ENCODE measurements at places on chromosomes 1 and 21.
A peak's percentile ranks its signal among the peaks of the same experiment; 100 is the strongest.

- H3K4me3 ChIP-seq: no peak overlapping the region
- H3K27ac ChIP-seq: no peak overlapping the region
- DNase-seq: peak; percentile 51
- no peaks in the 10 kb centered on the region for H3K36me3 ChIP-seq
- peaks cover 60% of the 10 kb centered on the region for H3K27me3 ChIP-seq
Observed at GRCh38 chr1:29912425-29912824, 676.1 kb downstream of the PTPRU start.

DNA sequence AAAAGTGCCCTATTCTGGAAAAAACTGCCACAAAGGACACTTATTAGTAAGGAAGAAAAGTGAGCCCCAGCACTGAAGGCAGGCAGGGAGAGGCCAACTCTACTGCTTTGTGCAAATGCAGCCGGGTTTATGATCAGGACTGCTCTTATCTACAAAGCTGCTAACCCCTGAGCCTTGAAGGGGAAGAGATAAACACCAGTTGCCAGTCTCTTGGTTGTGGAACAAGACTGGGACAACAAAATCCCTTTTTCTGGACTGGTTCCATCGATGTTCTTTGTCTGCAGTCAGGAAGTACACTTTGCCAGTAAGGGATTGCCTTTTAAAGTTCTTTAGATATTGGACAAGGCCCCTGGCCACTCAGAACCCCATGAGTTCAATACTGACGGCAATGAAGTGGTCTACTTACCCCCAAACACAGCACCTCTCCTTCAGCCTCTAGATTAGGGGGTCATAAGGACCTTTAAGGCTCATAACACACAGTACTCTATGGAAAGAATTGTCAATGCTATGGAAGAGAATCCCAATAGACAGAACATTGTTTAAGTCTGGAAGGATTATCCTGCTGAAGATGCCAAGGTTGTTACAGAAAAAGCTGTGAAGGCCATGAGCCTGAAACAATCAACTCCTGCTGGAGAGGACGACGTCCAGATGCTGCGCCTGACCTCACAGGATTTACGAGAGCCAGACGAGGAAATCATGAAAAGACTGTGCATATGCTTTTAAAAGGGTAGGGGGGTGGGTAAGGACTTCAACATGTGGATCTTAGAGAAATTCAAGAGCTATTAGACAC lies 43.6 kb downstream of the GNB1 start:
- H3K27ac ChIP-seq: no peak overlapping the region
- DNase-seq: no peak
- H3K27me3 ChIP-seq: no peaks in the 10 kb centered on the region
- H3K36me3 ChIP-seq: peaks cover 23% of the 10 kb centered on the region
- H3K4me1 ChIP-seq: no peaks in the 10 kb centered on the region

DNA sequence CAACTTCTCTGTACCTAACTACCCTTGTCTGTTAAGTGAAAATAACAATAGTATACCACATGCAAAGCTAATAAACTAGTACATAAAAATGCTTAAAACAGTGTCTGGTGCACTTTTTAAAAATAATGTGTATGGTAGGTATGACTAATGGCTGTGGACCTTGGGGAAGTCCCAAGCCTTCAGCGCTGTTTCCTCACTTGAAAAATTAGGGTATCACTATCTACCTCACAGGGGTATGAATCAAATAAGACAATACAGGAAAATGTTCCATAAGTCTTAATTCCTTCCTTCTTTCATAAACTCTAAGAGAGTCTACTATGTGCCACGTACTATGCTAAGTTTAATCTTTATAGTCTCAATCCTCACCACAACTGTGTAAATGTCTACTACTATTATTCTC lies 32.0 kb downstream of the EGLN1 start:
- H3K36me3 ChIP-seq: no peaks in the 10 kb centered on the region
- DNase-seq: no peak
- no peak overlapping the region for H3K4me3 ChIP-seq
- H3K27ac ChIP-seq: no peak overlapping the region
- H3K27me3 ChIP-seq: no peaks in the 10 kb centered on the region
- H3K4me1 ChIP-seq: peaks cover 73% of the 10 kb centered on the region

- no peak overlapping the region for H3K27ac ChIP-seq
- H3K4me3 ChIP-seq: peak overlapping the region; percentile 48
- peaks cover 52% of the 10 kb centered on the region for H3K27me3 ChIP-seq
- no peaks in the 10 kb centered on the region for H3K4me1 ChIP-seq
- H3K36me3 ChIP-seq: no peaks in the 10 kb centered on the region
Observed at GRCh38 chr1:38527373-38527966, 332.1 kb downstream of the RRAGC start.

DNA sequence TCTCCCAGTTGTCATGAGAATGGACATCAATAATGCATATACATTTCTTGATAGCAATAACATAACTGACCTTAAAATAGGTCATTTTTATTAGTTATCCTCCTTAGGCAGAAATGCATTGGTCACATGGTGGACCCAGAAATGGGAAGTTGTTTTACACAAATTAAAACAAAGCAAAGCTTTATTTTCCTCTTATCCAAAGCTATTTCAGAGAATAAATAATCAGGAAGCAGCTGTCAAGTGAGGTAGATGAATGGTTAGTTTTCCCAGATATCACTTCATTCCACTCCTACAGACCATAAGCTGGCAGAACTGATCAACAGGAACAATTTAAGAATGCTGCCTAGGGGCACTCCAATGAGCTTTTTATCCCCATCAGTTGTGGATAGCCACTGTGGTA lies 16.0 kb upstream of the OLIG1 start:
- no peak overlapping the region for H3K4me3 ChIP-seq
- H3K4me1 ChIP-seq: no peaks in the 10 kb centered on the region
- peaks cover 80% of the 10 kb centered on the region for H3K27me3 ChIP-seq
- H3K27ac ChIP-seq: no peak overlapping the region

All from Calu3 (cell line).